ENCODE measurements at places on chromosomes 4 and X. TPM values are rescaled to one million over a fixed set of nuclear protein-coding genes. Genes with fewer than 3 reads are reported as not detected.

The IL1RAPL1 gene
- not detected for total RNA-seq

The TKTL2 gene
- not detected for total RNA-seq

The HMX1 gene
- total RNA-seq, result not detected

The ANXA3 gene
- total RNA-seq, result 321 TPM

The STS gene
- 0.64 TPM for total RNA-seq

The CAPN6 gene
- 0.24 TPM for total RNA-seq

The PRDM8 gene
- total RNA-seq, result 0.48 TPM

The CTAG1B gene
- total RNA-seq, result not detected

The IGSF1 gene
- total RNA-seq, result not detected

The SPATA4 gene
- not detected for total RNA-seq

The GPR101 gene
- total RNA-seq, result not detected

The ADH1C gene
- total RNA-seq, result not detected

The SRPK3 gene
- 0.43 TPM for total RNA-seq

The GAGE10 gene
- total RNA-seq, result not detected

The SMIM10L2A gene
- total RNA-seq, result 5.5 TPM

The NCAPG gene
- 3.4 TPM for total RNA-seq

The NRK gene
- not detected for total RNA-seq

The CLDN22 gene
- not detected for total RNA-seq

The MAGEB2 gene
- total RNA-seq, result not detected

The GAGE12J gene
- total RNA-seq, result not detected

The USP17L15 gene
- not detected for total RNA-seq

The SSX4 gene
- total RNA-seq, result not detected

The GRID2 gene
- under 0.01 TPM for total RNA-seq

The RHOXF2B gene
- not detected for total RNA-seq

The GABRE gene
- 16.8 TPM for total RNA-seq

The FAM133A gene
- not detected for total RNA-seq

The CNGA2 gene
- total RNA-seq, result not detected

The NAP1L5 gene
- total RNA-seq, result 0.21 TPM

Data from tracheal epithelial cell (primary cell).